CD4-positive, alpha-beta memory T cell (primary cell): ENCODE measurements at places on chromosomes 5 and 9. TPM values are rescaled to one million over a fixed set of nuclear protein-coding genes. Genes with fewer than 3 reads are reported as not detected.

DNA sequence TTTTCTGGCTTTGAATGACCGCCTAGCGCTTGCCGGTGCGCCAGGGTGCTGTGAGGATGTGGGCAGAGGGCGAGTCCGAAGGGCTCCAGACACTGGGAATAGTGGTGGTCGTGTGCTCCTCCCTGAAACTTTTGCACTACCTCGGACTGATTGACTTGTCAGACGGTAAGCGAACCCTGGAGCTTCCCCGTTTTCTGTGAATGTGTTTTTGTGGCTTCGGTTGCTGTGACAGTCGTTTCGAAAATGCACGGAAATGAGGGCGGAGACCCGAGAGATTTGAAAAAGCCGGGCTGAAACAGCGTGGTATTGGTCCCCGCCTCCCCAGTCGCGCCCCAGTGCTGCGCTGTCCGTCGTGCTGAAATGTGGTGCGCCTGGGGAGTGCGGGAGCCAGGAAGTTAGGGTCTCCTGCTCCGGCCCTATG lies 102.5 kb upstream of the GABRP start:
- no peak for DNase-seq

NEUROG1 gene
- total RNA-seq, result not detected

GRCh38 chr5:138645778-138646575 lies 70.8 kb upstream of the HSPA9 start:
- DNase-seq, result no peak

DNA sequence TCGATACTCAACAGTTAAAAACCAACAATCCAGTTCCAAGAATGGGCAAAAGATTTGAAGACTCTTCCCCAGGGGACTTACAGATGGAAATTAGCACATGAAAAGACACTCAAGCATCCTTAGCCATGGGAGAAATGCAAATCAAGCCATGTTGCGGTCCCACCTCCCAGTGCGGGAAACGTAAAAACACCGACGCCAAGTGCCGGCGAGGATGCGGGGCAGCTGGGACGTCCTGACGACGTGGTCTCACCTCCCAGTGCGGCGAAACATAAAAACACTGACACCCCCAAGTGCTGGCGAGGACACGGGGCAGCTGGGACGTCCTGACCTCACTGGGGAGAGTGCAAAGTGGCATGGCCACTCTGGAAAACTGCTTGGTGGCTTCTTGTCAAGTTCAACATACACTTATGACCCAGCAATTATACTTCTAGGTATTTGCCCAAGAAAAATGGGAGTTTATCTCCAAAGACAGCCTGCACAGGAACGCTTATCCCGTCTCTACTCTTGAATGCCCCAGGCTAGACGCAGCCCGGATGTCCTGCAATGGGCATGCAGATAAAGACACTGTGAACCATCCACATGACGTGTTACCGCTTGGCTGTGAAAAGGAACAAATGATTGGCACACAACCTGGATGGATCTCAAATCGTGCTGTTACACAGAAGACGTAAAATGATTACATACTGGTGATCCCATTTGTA lies 60.1 kb upstream of the UBAC1 start:
- DNase-seq, result no peak
